ENCODE measurements at places on chromosomes 12 and 14. TPM values are rescaled to one million over a fixed set of nuclear protein-coding genes. Genes with fewer than 3 reads are reported as not detected.

DNA sequence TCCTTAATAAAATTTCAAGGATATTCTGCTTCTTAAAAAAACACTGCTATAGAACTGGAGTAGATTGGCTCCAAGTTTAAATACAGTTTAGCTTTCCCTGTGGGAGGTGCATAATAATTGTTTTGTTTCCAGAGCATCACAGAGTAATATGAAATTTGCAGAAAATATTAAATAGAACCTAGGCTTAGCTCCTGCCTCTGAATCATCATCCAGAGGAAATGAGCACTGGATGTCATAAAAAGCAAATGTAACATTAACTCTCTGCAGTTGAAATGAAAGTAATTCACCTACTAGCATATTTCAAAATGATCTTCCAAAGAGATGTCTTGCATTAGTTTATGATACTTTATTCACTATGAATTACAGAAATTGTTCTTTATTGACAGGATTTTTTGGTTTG, 769.8 kb downstream of the C12orf50 start:
- no peak for ATAC-seq

- no peak for ATAC-seq
These were observed 2.4 kb downstream of the FICD start for GRCh38 chr12:108517288-108518100.

The LRRC43 gene
- total RNA-seq, result not detected

The RAD9B gene
- total RNA-seq, result 1.5 TPM

The DBX2 gene
- not detected for total RNA-seq

The P2RX2 gene
- total RNA-seq, result not detected

All from activated T-helper 17 cell treated with anti-CD3 and anti-CD28 coated beads, Interleukin-2, amount 50 U/mL, for 72 hours (primary cell).